Endothelial cell (in vitro differentiated cells): ENCODE measurements at places on chromosomes 6 and 20. TPM values are rescaled to one million over a fixed set of nuclear protein-coding genes. Genes with fewer than 3 reads are reported as not detected.

- H3K4me3 ChIP-seq: no peak overlapping the region
- no peak for DNase-seq
- no peaks in the 10 kb centered on the region for H3K27me3 ChIP-seq
- no peak overlapping the region for H3K27ac ChIP-seq
- no peaks in the 10 kb centered on the region for H3K4me1 ChIP-seq
These were observed 559.6 kb downstream of the RFPL4B start for GRCh38 chr6:112906726-112907125.

TNFRSF6B gene
- total RNA-seq: not detected

GRCh38 chr6:120614723-120615122, 719.6 kb downstream of the TBC1D32 start:
- no peaks in the 10 kb centered on the region for H3K4me1 ChIP-seq
- no peaks in the 10 kb centered on the region for H3K36me3 ChIP-seq
- no peak overlapping the region for H3K4me3 ChIP-seq

- peaks cover 3% of the 10 kb centered on the region for H3K4me1 ChIP-seq
- no peak for DNase-seq
- H3K27ac ChIP-seq: no peak overlapping the region
- H3K27me3 ChIP-seq: peaks cover 5% of the 10 kb centered on the region
- peaks cover 11% of the 10 kb centered on the region for H3K36me3 ChIP-seq
These were observed 9.4 kb downstream of the ABCC10 start for GRCh38 chr6:43436577-43437282.

GRCh38 chr20:46324960-46325703, 16.8 kb upstream of the CDH22 start:
- no peak overlapping the region for H3K27ac ChIP-seq
- no peaks in the 10 kb centered on the region for H3K4me1 ChIP-seq
- H3K4me3 ChIP-seq: no peak overlapping the region
- peaks cover 7% of the 10 kb centered on the region for H3K27me3 ChIP-seq

DNA sequence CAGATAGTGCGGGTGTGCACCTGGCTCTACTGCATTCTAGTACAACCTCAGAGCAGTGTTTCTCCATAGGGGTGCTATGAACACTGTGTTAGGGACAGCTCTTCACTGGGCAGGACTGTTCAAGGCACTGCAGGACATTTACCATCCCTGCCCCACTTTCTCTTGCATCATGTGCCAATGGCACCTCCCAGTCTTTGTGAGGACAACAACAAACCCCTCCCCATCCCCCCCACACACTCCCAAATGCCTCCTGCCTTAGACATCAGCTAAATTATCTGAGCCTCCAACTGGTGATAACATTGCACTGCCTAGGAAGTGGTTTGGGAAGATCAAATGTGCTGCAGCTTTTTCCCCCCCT, 98.9 kb downstream of the FYN start:
- H3K4me1 ChIP-seq: peaks cover 27% of the 10 kb centered on the region
- no peak for DNase-seq
- H3K27me3 ChIP-seq: peaks cover 4% of the 10 kb centered on the region
- H3K36me3 ChIP-seq: peaks cover 33% of the 10 kb centered on the region

PNLDC1 gene
- not detected for total RNA-seq
